ENCODE measurements at places on chromosomes 2 and 18.

DNA sequence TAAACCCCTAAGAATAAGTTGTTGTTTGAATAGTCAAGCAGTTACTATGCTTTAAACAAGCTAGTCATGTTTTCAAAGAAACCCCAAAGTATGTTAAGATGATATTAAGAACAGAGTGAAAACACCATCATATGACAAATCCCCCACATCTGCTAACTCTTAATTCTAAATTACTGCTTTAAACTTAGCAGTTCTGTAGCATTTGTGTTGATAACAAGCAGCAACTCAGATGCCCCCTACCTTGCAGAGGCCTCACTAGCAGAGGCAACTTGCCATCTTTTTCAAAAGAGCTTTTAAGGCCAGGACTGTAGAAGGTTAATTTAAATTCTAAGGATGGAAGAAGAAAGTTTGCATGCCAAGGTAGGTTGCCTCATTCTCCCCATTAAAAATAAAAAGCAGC is 376.2 kb downstream of the SETBP1 start:
- DNase-seq = no peak

GRCh38 chr2:65215946-65216345 is 11.7 kb upstream of the ACTR2 start:
- no peak for DNase-seq

DNA sequence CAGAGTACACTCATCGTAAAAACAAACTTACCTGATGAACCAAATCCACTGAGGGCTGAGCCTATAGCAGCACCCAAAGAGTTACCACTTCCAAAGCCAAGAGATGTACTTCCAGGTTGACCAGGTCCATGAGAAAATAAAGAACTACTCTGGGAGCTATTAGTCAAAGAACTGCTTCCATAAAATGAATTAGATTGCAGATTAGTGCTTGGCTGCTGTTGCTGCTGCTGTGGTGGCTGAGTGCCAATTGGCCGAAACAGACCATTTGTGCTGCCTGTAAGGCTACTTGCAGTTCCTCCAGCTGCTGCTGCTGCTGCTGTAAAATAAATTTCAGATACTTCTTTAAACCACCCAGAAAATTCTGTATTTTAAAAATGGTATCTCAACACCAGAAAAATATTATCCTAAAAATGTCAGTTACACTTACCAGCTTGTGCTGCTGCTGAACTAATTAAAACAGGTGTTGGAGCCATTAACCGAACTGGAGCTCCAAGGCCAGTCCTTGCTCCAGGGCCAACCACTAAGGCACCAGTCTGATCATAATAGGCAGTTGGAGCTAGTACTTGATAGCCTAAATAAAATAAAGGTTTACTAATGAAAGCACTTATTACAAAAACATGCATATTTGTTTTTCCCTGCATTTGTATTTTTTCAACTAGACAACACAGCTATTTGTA is 58.1 kb upstream of the SDC1 start:
- DNase-seq = peak; percentile 47

DNA sequence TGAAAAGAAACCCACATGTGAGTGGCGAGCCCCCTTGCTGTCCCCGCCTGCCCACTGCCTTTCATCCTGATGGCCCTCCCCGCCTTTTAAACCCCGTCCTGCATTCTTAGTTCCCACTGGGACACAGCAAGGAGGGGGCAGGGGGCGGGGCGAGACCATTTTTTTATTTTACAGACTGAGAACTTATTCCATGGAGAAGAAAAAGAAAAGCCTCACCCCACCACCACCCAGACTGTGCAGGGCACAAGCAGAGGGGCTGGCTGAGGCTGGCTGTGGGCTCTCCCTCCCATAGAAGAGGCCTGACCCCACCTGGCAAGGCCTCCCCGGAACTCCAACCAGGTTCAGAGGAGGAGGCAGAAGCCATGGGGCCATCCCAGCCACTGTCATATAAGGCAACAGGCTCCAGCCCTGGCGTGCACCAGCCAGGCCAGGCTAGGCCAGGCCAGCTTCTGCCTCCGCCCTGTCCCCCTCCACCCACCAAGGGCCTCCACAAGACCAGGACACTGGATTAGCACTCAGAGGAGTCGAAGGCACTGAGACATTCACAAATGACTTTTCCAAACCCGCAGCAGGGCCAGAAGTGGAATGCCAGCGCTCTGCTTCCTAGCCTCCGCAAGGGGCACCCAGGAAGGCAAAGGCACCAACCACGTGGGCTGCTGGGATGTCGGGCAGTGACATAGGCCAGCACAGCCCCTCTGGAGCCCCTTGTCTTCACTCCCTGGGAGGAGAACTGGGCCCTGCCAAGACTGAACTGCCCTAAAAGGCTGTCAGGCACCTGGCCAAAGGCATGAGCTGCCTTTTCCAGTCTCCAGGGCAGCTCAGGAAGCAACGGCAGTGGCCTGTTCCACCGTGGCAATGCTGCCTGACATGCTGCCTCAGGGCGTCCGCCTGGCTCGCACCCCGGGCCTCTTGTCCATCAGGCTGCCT is 37.5 kb upstream of the SEMA4C start:
- DNase-seq = no peak

GRCh38 chr18:48153613-48154481 is 223.4 kb upstream of the SMAD2 start:
- DNase-seq = no peak

DNA sequence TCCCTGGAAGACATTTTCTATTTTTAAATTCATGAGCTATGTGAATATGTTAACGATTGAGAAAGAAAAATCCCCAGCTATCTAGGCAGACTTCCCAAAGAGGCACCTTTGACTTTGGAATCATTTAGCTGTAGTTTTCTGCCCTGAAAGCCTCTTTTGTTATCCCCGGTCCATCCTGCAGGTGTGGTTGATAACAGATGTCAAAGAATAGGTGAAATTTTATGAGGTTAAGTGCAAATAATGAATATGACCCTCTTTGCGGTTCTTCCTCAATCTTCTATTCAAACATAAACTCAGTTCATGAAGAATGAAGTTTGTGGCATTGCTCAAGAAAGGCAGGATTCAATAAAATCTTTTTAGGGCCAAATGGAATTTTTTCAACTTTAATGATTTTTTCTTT is 51.6 kb upstream of the ATP8B1 start:
- no peak for DNase-seq

GRCh38 chr2:19346983-19347618 is 11.3 kb downstream of the OSR1 start:
- no peak for DNase-seq

GRCh38 chr2:213021971-213022899 is 129.2 kb downstream of the IKZF2 start:
- no peak for DNase-seq

DNA sequence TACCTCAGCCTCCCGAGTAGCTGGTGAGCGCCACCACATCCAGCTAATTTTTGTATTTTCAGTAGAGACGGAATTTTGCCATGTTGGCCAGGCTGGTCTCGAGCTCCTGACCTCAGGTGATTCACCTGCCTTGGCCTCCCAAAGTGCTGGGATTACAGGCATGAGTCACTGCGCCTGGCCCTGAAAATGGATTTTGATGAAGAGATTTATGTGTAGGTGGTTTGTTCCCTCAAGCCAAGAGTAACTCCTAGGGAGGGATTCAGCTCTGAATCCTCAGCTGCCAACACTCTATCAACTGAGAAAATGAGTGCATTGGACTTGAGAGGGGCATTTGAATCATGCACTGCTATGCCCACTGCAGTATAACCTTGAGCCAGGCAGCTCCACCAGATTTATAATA is 17.5 kb upstream of the LIPG start:
- no peak for DNase-seq

DNA sequence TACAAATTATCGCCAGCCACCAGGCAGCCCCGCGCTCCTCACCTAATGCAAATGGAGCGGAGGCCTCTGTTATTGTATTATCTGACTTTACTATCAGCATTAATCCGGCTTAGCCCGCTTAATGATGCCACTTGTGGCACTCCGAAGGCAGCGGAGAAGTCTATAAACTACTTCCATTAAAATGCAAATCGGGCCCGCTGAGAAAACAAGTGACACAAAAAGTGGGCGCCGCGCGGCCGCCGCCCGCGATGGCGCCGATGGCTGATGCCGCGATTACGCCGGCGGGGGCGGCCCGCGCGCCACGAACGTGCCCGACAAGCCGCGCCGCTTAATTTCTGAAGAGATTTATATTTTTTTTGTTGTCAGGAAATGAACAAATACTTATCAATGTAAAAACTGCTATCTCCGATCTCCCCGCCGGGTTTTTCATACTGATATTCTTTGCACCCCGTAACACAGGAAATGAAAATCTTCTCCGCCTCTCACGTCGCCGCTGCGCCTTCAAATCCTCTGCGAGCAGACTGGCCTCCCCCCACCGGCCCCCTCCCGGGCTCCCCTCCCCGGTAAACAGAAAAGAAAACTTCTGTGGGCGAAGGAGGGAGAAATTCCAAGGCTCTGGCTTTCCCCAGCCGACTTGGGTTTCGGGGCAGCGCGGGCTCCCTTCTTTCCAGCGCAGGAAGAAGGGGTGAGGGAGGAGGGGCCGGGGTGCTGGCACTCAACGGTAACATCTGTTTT is 221.8 kb downstream of the INSIG2 start:
- DNase-seq = no peak

DNA sequence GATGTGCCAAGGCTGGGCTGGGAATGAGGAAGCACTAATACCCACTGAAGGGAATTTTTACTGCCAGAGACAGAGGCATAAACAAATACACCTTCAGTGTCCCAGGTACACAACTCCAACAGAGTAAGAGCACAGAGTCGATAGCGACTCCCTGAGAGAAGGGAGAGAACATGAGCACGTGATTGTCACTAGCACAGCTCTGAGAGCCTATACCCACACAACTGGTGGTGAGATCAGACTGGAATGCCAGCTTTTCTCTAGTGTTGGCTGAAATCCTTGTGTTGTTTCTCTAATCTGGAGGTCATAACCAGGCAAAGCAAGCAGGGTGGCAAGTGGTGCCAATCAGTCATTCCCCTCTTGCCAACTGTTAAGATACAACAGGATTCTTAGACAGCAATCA is 377.2 kb downstream of the CNTNAP5 start:
- DNase-seq = no peak

DNA sequence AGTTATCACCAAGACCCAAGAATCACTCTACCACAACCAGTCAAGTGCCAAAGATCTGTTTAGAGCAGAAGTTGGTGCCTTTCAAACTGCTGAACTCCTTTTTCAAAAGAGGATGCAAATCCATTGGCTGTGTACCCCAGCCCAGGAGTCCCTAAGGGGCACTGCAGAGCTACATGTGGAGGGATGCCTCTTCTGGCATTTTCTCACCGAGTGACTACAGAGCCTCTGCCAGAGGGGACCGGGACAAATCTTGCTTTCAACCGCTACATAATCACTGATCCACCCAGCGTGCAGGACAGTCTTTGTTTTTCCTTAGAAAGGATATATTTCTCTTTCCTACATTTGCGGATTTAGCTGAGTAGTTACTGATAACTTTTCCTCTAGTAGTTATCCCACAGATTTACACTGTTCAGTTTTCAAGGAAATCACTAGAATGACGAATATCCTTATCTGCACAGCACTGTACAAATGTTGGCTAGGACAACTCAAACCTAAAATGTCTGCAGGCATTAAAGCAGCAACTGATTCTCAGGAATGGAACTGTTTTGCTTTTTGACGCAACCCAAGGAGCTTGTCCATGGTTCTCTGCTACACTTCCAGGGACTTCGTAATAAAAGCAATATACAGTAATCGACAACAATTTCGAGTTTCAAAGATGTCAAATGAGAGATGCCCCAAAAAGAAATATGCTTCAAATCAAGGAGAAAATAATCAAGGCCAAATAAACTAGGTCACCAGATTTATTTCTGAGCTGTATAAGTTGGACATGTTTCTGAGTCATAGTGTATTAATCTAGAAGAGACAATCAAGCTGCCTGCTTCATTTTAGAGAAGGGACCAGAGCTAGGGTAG is 24.1 kb downstream of the EPB41L3 start:
- no peak for DNase-seq

DNA sequence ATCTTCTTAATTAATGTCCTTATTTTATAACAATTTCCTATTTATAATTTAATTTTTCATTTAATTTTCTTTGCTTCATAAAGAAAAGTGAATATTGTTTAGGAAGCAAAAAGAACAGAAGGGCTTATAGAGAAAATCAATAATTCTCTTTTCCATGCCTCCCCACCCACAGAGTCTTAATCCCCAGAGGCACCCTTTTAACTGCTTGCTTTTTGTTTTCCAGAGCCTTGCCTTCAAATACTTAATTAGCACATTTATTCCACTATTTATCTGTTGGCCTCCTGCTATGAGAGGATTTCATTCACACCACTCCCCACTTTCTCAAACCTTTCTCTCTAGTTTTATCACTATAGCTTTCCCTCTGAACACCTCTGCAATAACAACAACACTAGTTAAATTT is 373.6 kb downstream of the MBD2 start:
- no peak for DNase-seq

DNA sequence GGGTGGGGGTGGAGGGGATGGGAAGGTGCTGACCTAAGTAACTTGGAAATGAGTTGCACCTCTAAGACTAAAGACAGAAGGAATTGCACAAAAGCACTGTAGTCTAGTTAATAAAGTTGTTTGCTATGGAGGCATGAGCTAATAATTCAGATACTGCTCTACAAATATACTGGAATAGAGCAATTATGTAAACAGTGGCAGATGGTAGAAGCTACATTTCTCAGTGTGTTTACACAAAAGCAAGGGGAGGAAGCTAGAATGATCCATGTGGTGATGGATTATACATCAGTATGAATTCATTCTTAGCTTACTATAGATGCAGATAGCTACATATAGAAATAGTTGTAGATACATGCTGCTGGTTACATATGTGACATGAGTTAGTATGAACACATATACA is 27.6 kb upstream of the UBE2F start:
- DNase-seq = peak; percentile 80

DNA sequence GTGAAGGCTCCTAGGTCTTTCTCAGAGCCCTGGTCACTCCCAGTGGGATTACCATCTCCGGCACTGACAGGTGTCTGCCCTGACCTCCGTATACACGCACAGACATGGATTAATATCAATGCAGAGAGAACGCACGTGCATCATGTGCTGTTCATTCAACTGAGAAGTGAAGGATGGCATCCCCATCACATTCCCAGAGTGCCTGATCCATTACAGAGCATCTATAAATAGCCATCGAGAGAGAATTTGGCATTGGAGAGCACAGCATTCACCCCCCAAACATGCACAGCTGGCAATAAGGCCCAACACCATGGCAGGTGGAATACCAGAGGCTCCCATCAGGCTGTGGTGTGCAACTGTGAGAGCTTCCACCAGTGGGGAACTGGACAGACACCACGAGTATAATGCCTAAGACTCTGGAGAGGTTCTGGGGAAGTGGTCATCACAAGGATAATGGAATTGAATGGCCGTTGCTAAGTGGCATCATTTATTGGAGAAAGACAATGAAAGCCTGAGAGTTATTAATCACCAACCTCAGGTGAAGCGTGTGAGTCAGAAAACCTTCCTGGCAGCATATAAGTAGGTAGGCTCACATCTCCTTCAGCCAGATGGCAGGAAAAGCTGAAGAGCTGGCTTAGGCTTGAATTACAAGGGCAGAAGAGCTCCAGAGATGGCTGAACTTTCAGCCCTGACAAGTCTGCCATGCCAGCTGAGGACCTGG is 244.5 kb upstream of the ID2 start:
- DNase-seq = no peak

- peak; percentile 72 for DNase-seq
Observed at GRCh38 chr2:20093263-20094141, 42.1 kb upstream of the LAPTM4A start.

All from NCI-H1694 (cell line).